ENCODE measurements at places on chromosomes 4 and X.

GRCh38 chr4:100366213-100366612, 151.6 kb downstream of the EMCN start:
- DNase-seq: no peak

GRCh38 chr4:90357117-90357710, 230.0 kb downstream of the CCSER1 start:
- no peak for DNase-seq

DNA sequence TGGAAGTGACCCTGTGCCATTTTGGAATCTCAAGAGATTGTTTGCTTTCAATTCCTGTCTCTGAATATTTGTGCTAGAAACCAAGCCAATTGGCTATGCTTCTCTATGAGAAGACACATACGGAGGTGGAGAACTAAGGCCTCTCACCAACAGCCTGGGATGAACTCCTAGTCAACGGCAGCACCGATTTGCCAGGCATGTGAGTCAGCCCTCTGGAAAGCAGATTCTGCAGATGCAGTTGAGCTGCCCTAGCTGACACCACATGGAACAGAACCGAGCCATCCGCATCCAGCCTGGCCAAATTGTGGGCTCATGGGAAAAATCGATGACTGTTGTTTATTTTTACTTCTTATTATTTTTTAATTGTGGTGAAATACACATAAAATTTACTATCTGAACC, 58.2 kb upstream of the WDFY3 start:
- no peak for DNase-seq

GRCh38 chrX:130097507-130098209, 12.6 kb downstream of the ELF4 start:
- no peak for DNase-seq

Data from activated naive CD4-positive, alpha-beta T cell treated with Interleukin-2 at 50 U/mL for 16 hours (primary cell).